IMR-90 (cell line): ENCODE measurements at places on chromosomes 4 and X.

- no peak for DNase-seq
Observed at GRCh38 chr4:144564358-144564757, 81.6 kb upstream of the HHIP start.

DNA sequence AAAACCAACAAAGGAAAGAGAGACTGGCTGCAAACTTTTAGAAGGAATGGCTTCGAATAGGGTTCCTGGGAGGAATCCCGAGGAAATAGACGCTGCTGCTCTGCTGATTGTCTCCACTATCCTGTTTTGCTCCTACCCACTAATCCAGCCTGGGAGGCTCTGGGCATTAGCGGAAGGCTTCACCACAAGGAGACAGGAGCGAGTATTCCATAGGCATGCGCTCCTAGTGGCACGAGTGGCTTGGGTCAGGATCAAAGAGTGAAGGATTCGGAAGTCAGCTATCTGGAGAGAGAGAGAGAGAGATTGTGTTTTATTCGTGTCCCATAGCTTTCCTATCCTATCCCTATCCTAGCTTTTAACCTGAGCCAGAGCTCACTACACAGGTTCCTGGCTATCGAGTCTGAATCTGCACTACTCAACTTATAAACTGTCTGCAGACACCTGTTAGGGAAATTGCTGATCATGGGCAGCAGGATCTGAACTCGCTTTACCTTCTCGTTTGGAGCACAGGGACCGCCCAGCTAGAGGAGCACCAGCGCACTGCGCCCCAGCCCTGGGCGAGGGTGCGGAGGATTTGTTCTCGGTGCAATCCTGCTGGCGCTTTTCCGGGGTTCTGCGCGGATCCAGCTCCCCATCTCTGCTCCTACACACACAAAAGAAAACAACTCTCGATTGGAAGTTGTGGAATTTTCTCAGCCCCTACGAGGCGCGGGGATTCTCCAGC, 740 bp upstream of the NPY2R start:
- DNase-seq, result no peak

GRCh38 chr4:183094393-183095198, 4.5 kb upstream of the WWC2 start:
- no peak for DNase-seq

DNA sequence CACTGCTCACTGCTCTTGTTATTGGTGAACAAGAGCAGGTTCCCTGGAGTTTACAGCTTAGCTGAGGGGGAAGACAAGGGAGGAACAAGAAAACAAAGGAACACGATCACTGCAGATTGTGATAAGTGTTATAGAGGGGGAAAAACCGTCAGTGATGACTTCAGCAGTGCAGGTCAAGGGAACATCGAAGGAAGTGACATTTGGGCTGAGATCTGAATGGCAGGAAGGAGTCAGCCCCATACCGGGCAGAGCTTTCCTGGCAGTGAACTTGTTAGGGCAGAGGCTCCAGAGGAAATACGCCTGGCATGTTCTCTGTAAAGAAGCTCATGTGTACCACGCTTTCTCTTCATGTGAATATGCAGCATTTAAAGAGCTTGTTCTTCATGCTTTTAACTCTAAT, 78.1 kb downstream of the LDB2 start:
- no peak for DNase-seq

DNA sequence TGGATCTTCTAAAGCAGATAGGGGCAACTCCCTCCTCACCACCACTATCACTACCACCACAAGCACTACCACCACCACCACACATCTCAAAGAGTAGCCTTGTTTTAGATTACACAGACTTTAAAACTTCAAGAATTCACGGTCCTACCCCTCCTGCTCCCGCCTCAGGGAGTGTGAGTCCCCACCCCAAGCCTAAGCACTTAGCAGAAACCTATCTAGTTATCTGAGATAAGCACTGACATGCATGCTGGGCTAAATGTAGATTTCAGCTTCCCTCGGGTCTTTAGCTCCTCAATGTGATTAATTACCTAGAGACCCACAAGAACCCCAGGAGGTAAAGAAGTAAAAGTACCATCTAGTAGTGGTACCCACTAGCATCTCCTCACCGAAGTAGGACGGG, 775 bp downstream of the AMOT start:
- no peak for DNase-seq

GRCh38 chr4:37665333-37666320, 20.5 kb downstream of the RELL1 start:
- DNase-seq, result no peak

- DNase-seq, result peak; percentile 23
Observed at GRCh38 chrX:39814391-39814790, 283.4 kb downstream of the BCOR start.

DNA sequence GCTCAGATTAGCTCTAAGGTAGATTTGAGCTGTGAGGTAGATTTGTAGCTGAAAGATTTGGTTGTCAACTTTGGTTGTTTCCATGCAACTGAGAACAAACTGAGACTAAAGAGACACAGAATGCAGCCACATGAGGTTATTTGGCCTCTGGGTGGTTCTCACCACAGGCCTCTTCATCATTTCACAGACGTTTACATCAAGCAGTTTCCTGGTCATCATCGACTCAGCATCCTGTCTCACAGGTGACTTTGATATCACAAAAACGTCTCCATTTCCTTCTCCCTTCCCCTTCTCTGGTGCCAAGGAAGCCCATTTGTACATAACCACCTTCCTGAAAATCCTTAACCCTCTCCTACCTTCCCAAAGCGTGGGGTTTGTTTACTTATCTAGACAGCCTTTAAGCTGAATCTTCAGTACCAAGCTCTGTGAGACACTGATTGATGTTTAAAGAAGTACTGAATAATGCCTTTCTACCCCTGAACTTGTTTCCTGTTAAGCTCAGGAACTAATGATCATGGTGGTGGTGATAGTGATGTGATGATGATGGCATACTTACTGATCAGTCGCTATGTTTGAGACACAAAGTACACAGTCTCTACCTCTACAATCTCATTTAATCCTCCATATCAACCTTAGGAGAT, 81.9 kb downstream of the FAM114A1 start:
- DNase-seq, result peak; percentile 70

- DNase-seq, result peak; percentile 0
Observed at GRCh38 chr4:176099314-176099713, 33.7 kb downstream of the WDR17 start.

GRCh38 chr4:62550121-62550520, 1350.0 kb downstream of the ADGRL3 start:
- no peak for DNase-seq

DNA sequence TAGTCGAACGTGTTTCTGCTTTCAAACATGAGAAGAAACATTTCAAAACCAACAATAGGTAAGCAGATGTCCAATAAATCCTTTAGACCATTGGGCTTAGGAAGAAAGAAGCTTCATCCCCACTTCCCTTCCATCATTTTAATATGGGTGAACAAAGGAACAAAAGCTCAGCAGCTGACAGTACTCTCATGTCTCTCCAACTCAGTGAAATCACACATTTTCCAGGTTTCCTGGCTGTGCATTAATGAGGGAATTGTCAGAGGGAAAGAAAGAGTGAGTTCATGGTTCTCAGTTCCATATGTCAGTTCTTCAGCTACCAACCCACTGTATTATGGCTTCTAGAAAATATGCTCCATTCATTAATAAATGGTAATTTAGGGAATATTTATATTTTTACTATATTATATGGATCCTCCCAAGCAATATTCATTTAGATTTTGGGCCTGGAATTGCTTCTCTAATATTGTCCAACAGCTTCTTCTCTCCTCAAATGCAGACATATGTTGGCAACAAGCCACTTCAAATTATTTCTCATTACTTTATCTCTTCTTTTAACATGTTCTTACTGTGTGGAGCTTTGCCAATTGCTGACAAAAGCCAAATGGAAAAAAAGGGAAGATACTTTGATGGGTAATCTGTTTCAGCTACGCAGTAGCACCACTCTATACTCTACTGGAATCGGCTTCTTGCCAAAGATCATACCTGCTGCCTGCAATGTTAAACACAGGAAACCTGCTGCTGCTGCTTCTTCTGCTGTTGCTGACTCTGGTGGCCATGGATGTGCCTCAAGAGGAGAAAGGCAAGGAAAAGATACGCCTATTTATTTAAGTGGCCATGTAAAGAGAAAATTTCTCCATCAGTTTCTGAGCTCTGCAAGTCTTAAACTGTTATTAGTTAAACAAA, 1757.6 kb downstream of the ARAP2 start:
- no peak for DNase-seq

DNA sequence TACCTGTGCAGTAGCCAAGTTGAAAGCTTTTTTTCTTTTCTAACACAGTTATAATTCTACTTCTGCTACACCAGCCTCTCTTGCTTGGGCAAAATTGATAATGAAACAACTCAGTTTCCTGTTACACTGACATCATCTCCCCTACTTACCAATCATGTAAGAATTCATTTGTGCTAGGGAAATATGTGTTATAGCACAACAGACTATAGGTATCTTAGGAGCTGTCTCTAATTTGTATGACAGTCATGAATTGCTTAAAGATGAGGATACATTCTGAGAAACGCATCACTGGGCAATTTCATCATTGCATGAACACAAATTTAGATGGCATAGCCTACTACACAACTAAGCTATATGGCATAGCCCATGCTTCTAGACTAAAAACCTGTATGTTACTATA, 246.3 kb upstream of the ANKRD50 start:
- DNase-seq, result no peak

DNA sequence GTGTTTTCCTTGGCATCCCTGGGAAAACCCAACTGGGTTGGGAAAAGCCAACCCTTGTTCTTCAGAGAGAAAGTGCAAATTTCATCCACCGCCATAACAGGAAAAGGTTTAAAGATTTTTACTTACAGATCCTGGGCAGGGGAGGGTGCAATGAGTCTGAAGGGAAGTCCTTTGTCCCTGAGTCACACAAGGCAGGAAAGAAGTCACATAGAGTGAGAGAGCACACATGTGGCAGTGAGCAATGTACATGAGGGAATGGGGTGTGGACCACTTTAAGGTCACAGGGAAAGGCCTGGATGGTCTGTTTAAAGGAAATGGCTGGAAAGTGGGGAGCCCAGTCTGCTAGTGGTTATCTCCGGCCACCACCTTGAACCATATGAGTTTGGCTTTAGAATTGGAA, 248.9 kb downstream of the HS3ST1 start:
- no peak for DNase-seq

DNA sequence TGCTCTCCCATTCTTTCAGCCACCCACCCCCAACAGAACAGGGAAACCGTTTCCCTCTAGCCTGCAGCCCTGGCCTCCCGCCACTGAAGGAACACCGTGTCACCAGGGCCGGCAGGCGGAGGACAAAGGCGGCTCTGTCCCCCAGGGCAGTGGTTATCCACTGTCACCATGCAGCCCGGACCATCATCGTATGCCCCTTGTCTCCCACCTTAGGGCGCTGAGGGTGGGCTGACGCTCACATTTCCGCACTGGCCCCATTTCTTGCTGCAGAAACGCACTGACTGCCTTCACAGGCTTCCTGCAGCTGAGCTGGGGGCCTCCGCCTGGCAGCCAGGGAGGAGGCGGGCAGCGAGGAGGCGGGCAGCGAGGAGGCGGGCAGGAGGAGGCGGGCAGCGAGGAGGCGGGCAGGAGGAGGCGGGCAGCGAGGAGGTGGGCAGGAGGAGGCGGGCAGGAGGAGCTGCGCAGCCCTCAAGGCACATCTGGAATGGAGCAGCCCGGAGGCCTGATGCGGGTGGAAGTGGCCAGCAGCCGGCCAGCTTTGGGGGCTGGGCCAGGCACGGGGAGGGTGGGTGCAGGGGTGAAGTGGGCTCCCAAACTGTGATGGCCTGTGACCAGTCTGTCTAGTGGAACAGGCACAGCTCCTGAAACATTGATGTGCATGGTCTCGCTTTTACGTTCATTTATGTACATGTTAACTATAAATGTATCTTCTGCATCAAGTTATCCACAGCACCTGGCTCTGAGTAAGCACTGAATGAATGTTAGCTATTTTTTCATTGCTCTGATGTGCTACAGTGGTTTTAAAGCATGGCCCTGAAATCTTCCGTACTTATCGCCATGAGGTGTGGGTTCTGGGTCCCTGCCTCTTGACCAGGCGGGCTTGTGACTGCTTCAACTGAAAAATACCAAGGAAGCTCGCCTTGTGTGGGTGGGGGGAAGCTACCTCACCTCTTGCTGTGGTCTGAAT, 20.6 kb upstream of the KIAA0232 start:
- DNase-seq, result no peak

DNA sequence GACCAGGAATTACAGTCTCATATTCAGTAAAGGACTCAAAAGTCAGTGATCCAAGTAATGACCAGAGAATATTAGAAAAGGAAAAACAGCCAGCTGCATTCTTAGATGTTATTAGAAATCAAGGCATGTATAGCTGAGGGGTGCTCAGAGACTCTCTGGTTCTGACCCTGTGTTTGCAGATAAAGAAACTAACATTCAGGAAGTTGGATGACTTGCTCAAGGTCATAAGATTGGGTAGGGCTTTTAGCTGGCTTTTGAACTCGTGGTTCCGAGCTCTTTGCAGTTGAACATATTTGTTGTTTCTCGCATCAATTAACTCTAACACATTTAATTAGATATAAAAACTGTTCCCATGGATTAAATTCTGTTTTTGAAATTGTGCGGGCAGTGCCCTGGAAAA, 62.5 kb upstream of the ENPP6 start:
- DNase-seq, result no peak

DNA sequence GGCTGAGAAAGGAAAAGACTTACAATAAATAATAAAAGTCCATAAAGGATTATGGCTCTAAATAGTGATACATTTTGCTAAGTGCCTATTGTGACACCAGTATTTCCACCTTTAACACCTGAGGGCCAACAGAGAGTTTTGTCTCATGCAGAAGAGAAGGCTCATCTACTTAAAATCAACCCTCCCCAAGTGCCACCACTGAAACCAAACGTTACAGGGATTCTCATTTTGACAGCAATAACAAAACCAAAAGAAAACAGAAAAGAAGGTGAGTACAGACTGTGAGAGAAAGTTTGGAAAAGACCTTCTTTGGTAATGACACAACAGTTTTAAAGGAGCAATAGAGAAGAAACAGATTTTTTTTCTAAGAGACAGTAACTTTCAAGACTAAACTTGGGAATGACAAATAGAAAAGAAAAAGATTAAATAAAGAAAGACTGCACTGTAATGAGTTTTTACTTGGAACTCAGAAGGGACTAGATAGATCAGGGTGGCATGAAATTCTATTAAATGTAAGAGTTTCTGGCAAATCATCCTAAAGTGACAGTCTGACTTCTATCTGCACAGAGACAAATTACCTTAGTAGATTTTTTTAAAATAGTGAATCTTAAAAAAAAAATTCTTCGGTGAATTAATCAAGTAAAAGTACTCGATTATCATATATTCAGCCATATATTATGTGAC, 109.7 kb downstream of the ZNF827 start:
- DNase-seq, result no peak

- peak; percentile 12 for DNase-seq
Observed at GRCh38 chr4:105343146-105343931, 130.5 kb downstream of the PPA2 start.

DNA sequence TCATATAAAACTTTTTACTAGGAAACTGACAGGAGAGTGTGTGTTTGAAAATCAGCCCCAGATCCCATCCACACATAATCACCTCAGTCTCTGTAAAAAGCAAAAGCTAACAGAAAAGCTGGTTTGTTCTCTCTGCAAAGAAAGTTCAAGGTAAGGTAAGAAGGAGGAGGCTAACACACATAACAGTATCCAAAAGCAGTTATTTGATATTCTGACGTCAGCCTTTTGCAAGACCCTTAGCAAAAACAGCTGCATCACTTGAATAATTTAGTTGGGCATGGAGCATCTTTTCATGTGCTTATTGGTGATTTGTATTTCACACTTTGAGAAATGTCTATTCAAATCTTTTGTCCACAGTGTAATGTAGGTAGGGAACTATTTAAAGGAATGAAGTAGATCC, 5.5 kb downstream of the TCEAL9 start:
- DNase-seq, result no peak
